ENCODE measurements at places on chromosomes 5 and 9.

GRCh38 chr9:21286659-21287058 is 18.5 kb downstream of the IFNA5 start:
- DNase-seq: no peak

DNA sequence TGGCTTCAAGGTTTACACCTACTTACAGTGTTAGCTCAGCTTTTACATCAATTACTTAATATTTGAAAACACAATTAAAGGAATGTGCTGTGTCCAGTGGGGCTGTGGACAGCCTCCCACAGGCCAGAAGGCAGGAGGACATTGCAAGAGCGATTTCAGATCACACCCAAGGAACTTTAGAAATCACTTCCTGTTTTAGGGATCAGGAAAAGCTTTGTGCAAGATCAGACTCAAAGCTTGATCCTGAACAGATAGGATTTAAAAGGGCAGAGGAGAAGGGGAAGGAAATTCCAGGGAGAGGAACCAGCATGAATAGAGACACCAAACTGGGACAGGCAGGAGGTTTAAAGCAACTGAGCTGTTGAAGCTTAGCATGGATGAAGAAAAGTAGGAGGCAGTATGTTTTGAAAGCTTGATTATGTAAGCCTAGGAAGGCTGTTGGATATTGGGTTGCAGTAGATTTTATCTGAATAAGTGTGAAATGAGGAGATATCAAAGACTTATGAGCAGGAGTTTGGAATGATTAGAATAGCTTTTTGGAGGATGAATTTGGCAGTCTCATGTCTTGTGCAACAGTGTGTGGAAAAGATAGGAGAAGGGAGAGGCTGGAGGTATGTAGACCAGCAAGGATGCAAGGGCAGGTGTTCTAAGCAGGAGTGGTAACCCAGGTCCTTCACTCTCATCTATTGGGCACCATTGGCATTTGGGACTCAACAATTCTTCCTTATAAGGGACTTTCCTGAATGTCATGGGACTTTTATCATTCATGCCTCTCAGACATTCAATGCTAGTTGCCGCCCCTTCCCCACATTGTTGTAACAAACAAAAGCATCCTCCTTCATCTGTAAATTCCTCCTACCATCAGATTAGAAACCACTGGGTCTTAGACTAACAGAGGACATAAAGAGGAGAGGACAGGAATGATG is 123.5 kb downstream of the TARS1 start:
- no peak for DNase-seq

DNA sequence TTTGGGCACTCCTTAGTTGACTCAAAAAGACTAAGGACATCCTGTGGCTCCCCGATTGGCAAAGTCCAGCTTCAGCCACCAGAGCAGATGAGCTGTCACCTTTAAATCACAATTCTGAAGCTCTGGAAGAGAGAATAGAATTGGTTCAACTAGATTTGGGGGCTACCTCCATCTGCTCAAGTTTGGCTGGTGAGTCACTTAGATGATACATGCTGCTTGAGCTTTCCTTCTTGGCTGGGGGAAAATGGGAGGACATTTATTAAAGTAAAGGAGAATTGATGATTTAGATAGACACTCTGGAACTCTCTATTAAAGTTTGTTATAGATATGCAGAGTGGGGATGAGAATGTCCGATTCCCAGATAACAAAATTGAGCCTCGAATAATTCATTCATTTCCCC is 30.0 kb upstream of the GRIA1 start:
- DNase-seq: no peak

GRCh38 chr5:137761566-137761965 is 7.4 kb upstream of the HNRNPA0 start:
- no peak for DNase-seq

DNA sequence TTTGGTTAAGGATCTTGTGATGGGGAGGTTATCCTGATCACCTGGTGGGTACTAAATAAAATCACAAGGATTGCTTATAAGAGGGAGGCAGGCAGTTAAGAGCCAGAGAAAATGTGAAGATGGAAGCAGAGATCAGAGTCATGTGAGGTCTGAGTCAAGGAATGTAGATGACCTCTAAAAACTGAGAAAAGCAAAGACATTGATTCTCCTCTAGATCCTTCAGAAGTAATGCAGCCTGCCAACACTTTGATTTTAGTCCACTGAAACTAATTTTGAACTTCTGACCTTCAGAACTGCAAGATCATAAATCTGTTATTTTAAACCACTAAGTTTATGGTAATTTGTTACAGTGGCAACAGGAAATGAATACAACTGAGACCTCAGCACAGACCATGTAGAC is 499.0 kb downstream of the GADD45G start:
- no peak for DNase-seq

DNA sequence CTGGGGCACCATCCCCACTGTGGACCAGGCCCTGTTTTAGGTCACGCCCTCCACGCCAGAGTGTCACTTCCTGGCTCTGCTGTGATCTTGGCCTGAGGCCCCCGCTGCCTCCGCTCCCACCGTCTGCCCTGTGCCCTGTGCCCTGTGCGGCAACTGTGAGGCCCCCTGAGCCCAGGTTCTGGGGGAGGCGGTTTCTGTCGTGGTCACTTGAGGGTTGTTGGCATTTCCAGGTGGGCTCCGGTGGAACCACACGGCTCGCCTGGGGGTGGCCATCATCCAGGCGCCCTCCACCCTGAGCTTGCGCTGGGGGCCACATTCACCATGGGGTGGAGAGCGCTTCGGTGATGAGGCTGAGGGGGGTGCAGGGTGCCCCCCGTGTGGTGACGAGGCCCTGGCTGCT is 6.6 kb downstream of the DPP7 start:
- DNase-seq: no peak

- DNase-seq: no peak
Observed at GRCh38 chr5:123220621-123221146, 131.6 kb downstream of the PRDM6 start.

GRCh38 chr5:113092683-113093082 is 116.1 kb downstream of the DCP2 start:
- no peak for DNase-seq

DNA sequence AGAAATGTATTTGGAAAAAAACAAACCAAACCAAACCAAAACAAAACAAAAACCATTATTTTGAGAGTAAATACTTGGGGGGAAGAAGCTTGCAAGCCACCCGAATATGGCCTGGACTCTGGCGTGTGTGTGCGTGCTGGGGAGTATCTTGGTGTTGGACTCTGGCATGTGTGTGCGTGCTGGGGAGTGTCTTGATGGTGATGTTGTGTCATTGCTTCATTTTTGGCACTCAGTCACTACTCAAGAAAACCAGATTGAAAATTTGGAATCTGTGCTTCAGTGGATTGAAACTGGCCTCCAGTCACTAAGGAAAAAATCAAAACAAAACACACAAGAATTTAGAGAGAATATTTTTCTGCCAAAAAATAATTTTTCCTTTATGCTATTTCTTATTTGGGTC is 76.1 kb downstream of the ARRDC3 start:
- no peak for DNase-seq

DNA sequence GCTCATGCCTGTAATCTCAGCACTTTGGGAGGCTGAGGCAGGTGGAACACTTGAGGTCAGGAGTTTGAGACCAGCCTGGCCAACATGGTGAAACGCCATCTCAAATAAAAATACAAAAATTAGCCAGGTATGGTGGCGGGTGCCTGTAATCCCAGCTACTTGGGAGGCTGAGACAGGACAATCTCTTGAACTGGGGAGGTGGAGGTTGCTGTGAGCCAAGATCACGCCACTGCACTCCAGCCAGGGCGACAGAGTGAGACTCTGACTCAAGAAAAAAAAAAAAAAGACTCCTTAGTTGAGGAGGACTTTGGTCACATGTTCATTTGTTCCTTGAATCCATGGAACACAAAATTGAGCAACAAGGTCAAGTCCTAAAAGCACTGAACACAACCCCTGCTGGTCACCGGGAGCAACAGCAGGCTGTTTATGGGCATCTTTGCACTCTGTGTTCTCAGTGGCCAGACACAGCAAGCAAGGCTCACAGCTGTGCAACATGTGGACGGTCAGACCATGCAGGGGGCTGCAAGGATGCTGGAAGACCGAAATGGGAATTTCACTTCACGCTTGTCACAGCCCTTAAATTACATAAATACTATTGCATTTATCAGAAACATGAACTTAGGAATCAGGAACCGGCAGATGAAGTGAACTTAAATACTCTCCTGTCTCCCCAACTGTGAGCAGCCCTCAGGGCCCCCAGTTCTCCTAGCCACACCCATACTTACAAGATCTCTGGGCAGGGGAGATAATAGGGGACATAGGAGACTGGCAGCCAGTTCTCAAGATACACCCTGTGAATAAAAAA is 2.8 kb downstream of the GBGT1 start:
- no peak for DNase-seq

DNA sequence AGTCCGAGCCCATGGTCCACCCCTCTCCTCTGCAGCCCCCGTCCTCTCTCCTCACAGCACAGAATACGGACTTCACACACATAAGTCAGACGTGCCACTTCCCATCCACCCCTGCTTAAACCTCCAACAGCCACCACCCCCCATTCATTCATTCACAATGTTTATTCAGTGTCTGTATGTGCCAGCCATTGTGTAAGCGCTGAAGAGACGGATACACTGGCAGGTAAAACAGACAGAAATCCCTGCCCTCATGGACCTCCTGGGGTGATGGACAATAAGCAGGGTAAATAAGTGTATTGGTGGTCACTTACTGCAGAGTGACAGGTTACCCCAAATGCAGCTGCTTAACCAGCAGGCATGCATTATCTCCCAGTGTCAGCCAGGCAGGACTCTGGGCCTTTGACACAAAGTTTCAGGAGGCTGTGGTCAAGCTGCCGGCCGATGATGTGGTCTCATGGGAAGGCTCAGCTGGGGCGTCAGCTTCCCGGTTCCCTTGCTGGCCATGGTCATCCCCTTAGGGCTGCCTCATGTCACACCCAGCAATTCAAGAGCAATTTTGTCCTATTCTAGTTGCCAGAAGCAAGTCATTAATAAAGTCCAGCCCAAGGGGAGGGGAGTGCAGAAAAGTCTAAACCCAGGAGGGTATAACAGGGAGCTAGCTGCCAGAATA is 1.8 kb upstream of the PAXX start:
- DNase-seq: no peak

- no peak for DNase-seq
Observed at GRCh38 chr9:76610011-76610352, 151.0 kb downstream of the GCNT1 start.

DNA sequence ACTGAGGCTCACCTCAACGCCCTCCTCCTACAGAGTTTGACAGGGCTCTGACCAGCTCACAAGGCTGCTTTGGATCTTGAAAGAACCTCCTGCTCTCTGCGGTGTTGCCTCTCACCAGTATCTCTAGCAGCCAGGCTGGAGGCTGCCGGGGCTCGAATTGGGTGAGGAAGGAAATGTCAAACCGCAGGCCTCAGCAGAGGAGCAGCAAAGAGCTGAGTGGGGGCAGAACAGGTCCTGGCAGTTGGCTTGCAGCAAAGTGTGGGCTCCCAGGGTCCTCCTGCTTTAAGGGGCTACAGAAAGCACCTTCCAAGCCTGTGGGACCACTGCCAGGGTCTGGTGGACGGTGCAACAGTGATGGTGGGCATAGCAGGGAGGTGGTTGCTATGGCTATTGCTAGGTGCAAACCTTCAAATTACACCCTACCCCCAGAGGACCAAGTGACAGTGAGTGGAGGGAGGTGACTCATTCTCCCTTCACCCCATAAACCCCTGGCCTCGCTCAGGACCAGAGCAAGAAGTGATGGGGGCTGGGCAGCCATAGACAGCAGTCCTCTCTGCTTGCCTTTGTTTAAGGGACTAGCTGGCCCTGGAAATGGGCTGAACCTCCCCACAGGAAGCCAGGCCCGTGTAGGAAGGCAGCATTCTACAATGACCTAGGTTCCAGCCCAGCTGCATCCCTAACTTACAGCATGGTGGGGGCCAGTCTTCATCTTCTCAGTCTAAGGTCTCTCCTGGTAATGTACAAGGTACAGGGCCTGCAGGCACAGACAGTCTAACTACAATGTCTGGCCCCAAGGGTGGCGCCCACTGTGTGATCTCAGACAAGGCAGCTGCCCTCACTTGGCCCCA is 18.7 kb downstream of the LCP2 start:
- peak; percentile 44 for DNase-seq

DNA sequence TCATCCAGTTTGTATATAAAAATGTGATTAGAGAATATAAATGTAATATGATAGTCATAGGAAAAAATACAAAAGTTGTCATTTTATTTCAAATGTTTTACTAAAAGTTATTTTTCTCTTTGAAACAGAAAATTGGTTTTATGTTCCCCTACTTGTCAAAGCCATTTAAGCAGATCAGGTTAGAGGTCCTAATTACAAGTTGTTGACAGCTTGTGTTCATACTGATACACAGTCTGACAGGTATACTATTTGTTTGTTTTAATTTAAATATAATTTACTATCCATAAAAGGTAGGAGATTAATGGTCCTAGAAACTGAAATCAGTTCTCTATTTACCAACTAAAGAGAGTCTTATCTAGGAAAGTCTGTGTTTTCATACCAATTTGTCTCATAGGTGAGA is 250.4 kb upstream of the TMEM161B start:
- no peak for DNase-seq

- no peak for DNase-seq
Observed at GRCh38 chr5:132895719-132896305, 22.3 kb downstream of the LEAP2 start.

DNA sequence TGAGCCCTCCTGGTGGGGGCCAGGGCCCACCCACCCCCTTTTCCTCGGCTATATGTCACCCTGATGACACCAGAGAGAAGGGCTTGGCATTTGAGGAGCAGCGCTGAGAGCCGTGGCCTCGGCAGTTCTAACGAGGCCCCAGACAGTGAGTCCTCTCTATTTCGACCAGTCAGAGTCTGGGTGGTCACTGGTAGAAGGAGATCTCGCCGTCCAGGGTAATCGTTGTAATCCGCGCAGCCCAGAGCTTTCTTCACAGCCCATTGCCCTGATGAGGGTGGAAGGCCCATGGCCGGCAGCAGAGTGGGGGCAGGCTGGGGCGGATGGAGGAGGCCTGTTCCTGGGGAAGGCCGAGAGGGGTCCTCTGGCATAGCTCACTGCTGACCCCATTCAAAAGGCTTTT is 70.2 kb downstream of the PSMB7 start:
- no peak for DNase-seq

DNA sequence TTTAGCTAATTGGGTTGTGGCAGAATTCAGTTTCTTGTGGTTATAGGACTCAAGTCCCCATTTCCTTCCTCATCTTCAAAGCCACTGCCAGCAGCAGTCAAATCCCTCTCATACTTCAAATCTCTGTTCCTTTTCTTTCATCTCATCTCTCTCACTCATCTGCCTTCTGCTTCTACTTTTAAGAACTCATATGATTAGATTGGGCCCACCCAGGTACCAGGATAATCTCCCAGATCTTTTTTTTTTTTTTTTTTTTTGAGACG is 8.0 kb upstream of the REEP5 start:
- DNase-seq: no peak

DNA sequence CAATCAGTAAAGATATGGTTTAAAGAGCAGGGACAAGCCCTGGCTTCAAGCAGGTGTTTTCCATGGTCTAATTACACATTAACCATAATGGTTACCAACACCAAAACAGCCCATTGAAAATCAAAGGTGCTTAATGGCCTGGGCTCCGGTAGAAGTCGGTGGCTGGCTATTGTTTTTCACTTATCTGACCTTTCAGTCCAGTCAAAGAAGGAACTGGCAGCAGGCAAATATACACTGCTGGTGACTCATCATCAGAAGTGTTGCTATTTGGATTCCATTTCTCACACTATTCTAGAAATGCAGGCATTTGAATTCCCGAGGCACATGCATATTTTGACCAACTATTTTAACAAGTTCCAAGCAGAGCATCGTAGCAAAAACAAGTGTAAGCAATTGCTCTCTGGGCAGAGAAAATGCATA is 26.3 kb upstream of the GABRP start:
- no peak for DNase-seq

- DNase-seq: no peak
Observed at GRCh38 chr5:104533498-104533897, 970.9 kb upstream of the NUDT12 start.

Measured in breast epithelium (tissue), 4 donors.